ENCODE measurements at places on chromosomes 2 and 18. TPM values are rescaled to one million over a fixed set of nuclear protein-coding genes. Genes with fewer than 3 reads are reported as not detected.

Gene RAB12
- 13.7 TPM for total RNA-seq

GRCh38 chr2:3458396-3459184 lies 60.7 kb downstream of the ADI1 start:
- no peak for DNase-seq

GRCh38 chr18:71040161-71040560 lies 751.3 kb downstream of the SOCS6 start:
- no peak for DNase-seq

Gene OR6B2
- not detected for total RNA-seq

DNA sequence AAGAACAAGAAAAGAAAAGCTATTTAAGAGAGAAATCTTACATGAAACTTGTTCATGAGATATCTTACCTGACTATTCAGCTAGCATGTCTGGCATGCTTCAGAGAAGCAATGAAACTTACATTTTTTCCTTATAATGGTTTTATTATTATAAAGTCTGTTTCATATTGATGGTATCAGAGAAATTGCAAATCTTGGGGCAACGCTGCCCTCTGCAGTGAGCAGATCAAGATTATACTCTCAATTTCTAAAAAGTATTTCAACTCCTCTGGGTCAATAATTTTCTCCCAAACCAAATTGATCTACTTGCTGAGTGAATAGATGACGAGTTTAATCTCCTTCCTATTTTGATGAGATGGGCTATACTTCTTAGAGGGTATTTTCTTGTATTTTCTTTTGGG lies 235.6 kb downstream of the NUP35 start:
- DNase-seq: peak; percentile 3

All from activated CD8-positive, alpha-beta T cell treated with anti-CD3 and anti-CD28 coated beads for 36 hours (primary cell).